ENCODE measurements at places on chromosomes 7 and 10.

GRCh38 chr7:46738796-46739195, 817.7 kb upstream of the IGFBP3 start:
- DNase-seq = no peak

- DNase-seq = no peak
Measured at GRCh38 chr10:17523246-17523753, 68.9 kb upstream of the ST8SIA6 start.

DNA sequence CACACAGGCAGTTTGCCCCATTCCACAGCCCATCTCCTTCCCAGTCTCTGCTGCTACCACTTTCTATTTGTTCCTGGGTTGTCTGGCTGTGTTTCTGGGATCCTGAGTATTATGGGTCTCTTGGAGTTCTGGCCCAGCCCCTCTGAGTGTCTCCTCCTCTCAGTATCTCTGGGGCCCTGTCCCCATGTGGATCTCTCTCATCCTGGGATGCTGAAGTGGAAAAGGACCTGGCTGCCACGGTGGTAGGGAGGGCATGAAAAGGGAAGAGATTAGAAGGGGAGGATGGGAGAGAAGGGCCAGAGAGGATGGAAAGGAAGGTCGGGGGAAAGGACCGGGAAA, 54.5 kb upstream of the LBX1 start:
- DNase-seq = no peak

DNA sequence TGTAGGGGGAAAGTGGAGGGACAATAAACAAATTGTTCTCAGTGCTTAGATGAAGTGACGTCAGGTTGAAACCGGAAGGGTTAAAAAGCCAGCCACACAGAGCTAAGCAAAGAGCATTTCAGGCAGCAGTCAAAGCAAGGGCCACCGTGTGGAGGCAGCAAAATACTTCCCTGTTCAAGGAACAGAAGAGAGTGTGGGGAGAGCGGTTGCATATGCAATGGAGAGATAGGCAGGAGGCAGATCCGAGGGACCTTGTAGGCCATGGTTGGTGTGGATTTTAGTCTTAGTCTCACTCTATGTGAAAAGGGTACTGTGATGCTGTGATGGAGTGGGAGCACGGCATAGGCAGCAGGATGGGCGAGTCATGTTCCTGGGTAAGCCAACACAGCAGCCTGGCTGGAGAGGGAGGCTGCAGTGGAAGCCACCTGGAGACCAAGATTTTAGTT, 3.8 kb upstream of the STN1 start:
- no peak for DNase-seq

- no peak for DNase-seq
Measured at GRCh38 chr10:112383325-112383724, 9.4 kb downstream of the ACSL5 start.

Data from forelimb muscle (tissue), 1 donor.